ENCODE measurements at places on chromosomes 2 and 18. TPM values are rescaled to one million over a fixed set of nuclear protein-coding genes. Genes with fewer than 3 reads are reported as not detected.

The SPIRE1 gene
- total RNA-seq, result 22.2 TPM

The GPR35 gene
- not detected for total RNA-seq

The ADGRF3 gene
- under 0.01 TPM for total RNA-seq

The RPL37A gene
- 959 TPM for total RNA-seq

The LRATD1 gene
- total RNA-seq, result 3.5 TPM

Data from myometrial cell (primary cell).